ENCODE measurements at places on chromosomes 2 and 18.

GRCh38 chr2:10080536-10081304 is 509 bp upstream of the CYS1 start:
- no peak for DNase-seq

GRCh38 chr2:112140205-112140802 is 2.1 kb downstream of the FBLN7 start:
- no peak for DNase-seq

DNA sequence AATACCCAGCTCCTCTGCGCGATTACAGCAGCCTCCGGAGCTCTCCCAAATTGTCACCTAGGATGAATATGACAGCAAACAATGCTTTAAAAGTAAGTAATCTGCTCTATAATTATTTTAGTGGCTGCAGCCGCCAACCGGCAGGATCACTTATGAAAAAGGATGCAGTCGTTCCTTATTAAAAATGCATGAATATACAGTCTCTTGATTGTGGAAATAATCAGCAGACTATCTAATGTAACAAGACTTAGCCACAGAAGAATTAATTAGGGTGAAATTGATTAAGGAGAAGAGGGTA is 71.8 kb upstream of the STPG4 start:
- DNase-seq = no peak

- DNase-seq = no peak
Measured at GRCh38 chr18:42025491-42025890, 70.5 kb downstream of the PIK3C3 start.

GRCh38 chr2:128779301-128780095 is 460.8 kb upstream of the HS6ST1 start:
- no peak for DNase-seq

DNA sequence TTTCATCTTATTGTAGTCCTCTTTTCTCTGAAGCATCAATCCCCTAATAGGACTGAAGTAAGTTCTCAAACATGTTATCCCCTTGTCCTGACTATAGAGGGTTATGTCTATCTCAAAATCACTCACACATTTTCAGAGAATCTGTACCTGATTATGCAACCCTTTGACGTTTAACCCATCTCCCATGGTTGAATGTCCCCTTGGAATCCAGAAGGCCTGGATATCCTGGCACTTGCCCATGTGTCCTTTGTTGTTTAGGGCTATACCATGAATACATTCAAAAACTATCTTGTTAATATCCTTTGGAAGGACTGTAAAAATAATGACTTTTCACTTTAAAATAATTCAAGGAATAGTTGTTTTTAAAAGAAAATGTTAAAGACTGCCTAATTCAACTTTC is 66.3 kb upstream of the PSMD14 start:
- no peak for DNase-seq

DNA sequence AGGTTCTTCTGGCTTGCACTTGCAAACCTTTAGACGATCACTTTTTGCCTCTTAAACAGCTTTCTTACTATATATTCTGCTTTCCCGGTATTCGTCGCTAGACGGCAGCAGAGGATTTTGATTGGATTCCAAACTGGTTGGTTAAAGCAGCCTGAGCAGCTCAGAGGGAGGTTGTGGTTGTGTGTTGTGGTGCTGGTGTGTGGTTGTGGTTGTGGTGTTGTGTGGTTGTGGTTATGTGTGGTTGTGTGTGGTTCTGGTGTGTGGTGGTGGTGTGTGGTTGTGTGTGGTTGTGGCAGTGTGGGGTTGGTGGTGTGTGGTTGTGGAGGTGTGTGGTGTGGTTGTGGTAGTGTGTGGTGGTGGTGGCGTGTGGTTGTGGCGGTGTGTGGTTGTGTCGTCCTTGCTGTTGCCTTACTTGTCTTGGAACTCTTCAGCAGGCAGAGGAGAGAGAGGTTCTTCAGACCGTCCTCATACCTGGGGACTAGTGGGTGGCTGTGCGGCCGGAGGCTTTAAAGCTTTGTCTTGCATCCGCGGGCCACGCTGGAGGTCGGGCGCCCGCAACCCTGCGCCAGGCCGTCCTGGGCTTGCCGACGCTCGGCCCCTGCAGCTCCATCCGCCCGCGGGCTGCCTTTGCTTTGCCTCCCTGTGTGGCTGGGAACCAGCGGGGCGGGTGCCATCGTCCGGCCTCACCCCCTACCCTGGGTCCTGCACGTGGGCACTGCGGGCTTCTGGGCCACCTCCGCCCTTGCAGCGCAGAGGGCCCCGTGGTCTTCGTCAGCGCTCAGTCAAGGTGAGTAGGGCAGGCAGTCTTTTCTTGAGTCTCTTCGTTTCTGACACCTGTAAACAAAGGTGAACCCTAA is 190.8 kb downstream of the ARHGAP28 start:
- DNase-seq = no peak

DNA sequence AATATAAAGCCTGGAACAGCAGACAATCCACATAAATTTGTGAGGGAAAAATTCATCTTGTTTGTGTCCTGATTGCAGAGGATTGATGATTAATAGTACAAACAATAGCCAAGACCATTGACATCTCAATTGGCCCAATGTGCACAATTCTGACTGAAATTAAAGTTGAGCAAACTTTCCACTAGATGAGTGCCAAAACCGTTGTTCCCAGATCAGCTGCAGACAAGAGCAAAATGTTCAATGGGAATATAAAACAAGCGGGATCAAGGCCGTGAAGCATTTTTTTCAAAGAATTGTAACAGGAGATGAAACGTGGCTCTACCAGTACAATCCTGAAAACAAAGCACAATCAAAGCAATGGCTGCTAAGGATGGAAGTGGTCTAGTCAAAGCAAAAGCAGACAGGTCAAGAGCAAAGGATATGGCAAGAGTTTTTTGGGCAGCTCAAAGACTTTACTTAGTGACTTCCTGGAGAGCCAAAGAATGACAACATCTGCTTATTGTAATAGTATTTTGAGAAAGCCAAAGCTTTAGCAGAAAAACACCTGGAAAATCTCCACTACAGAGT is 55.9 kb upstream of the KIF5C start:
- DNase-seq = no peak

DNA sequence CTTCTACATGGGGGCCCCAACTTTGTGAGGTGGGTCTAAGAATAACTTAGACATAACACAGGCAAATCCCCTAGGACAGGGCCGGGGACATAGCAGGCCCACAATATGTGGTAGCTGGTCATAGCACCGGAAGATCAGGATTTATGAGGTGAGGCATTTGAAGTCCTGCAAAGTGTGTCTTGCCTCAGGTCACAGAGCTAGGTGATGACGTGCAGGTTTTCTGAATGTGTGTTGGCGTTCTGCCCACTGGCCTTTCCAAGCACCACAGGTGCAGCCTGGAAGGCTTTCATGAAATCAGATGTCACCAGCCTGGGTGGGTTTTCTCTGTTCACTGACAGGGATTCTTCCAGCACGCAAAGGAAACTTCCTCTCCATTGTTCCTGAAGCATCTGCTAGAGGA is 119.1 kb downstream of the LRATD1 start:
- DNase-seq = no peak

Data from activated T-helper 1 cell treated with Interleukin-2 at 50 U/mL for 16 hours (primary cell).